ENCODE measurements at places on chromosomes 11 and 22. TPM values are rescaled to one million over a fixed set of nuclear protein-coding genes. Genes with fewer than 3 reads are reported as not detected.

LRRC32 gene
- 25.8 TPM for total RNA-seq

MTA2 gene
- 145 TPM for total RNA-seq

AGBL2 gene
- total RNA-seq, result 1.3 TPM

YPEL4 gene
- 0.43 TPM for total RNA-seq

SNX32 gene
- total RNA-seq, result under 0.01 TPM

C22orf39 gene
- 11.3 TPM for total RNA-seq

DNA sequence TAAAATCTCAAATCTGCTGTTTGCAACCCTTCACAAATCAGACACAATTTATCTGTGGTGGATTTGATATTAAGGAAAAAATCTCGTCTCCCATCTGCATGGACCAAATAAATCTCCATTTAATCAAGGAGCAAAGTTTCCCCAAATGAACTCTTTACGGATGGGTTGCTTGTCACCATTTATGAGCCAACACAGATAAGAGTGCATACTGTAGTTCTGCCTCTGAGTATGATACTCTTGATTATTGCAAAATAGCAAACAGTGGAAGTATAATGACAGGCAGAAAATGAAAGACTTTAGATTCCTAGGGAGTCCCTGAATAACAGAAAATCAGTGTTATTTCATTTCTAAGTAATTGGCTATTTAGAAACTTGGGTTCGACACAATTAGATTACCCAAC lies 1395.9 kb downstream of the FAM181B start:
- DNase-seq, result no peak

- no peak for DNase-seq
Observed at GRCh38 chr11:30462421-30462820, 123.7 kb downstream of the MPPED2 start.

- DNase-seq, result peak; percentile 20
Observed at GRCh38 chr11:116605543-116606459, 167.0 kb downstream of the BUD13 start.

DNA sequence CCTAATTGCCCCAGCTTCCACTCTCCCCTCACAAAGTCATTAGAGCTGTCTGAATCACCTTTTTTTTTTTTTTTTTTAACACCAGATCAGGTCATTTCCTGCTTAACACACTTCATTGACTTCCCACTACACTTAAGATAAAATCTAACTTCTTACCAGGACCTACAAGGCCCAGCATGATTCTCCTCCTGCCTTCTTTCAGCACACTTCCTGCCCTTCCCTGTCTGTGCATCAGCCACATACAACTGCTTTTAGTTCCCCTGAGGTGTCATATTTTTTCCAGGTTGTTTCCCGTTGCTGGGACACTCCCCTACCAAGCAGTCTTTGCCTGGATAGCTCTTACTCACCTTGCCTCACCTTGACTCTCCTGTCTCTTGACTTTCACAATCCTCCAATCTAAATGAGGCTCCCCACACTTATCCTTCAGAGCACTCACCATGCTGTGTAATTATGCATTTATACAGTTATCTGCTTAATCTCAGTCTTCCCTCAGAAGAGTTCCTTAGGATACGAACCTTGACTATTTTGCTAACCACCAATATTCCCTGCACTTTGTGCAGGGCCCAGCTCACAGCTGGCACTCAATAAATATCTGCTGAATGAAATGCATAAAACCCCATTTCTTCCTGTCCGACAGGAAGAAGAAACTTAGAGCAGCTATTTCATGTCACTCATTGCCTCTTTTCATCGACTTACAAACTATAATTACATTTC lies 96.6 kb upstream of the AKIP1 start:
- DNase-seq, result peak; percentile 37

DNA sequence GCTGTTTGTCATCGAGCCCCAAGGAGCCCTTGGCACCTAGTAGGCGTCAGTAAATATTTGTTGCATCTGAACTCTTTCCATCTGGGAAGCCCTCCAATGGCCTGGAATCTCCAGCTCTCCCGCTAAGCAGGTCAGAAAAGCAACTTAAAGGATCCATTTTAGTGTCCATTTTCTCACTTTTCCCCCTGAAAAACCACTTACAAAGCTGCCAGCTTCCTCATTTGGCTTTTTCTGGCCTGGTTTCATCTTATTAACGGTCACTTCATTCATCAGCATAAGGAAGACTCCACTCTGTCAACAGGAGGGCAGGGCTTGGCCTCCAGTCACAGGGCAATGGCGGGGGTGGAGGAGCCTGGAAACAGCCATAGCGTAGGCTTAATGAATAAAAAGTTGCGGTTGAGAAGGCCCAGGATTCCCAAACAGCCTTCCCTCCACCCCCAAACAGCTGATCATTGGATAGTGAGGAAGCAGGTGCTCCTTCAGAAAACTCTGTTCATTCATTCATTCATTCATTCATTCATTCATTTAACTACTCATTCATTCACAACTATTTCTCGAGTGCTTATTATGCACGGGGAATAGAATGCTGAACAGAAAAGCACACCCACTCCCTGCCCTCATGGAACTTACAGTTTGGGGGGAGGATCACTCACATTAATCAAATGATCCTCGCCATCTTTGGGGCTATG lies 104.5 kb upstream of the RCN1 start:
- DNase-seq, result no peak

GRCh38 chr11:18063125-18063524 lies 17.1 kb upstream of the TPH1 start:
- no peak for DNase-seq

DNA sequence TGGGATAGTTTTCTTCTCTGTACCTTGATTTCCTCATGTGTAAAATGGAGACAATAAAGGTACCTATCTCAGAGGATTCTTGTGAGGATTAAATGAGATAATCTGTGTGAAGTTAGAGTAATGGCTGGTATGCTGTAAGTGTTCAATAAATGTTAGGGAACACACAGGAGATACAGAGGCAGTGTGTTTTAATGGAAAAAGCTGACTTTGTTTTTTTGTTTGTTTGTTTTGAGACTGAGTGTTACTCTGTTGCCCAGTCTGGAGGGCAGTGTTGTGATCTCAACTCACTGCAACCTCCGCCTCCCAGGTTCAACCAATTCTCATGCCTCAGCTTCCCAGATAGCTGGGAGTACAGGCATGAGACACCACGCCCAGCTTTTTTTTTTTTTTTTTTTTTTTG lies 2.5 kb upstream of the ARCN1 start:
- DNase-seq, result no peak

- no peak for DNase-seq
Observed at GRCh38 chr22:45285263-45286058, 712 bp downstream of the UPK3A start.

- DNase-seq, result peak; percentile 71
Observed at GRCh38 chr11:90204832-90205646, 17.8 kb downstream of the CHORDC1 start.

DNA sequence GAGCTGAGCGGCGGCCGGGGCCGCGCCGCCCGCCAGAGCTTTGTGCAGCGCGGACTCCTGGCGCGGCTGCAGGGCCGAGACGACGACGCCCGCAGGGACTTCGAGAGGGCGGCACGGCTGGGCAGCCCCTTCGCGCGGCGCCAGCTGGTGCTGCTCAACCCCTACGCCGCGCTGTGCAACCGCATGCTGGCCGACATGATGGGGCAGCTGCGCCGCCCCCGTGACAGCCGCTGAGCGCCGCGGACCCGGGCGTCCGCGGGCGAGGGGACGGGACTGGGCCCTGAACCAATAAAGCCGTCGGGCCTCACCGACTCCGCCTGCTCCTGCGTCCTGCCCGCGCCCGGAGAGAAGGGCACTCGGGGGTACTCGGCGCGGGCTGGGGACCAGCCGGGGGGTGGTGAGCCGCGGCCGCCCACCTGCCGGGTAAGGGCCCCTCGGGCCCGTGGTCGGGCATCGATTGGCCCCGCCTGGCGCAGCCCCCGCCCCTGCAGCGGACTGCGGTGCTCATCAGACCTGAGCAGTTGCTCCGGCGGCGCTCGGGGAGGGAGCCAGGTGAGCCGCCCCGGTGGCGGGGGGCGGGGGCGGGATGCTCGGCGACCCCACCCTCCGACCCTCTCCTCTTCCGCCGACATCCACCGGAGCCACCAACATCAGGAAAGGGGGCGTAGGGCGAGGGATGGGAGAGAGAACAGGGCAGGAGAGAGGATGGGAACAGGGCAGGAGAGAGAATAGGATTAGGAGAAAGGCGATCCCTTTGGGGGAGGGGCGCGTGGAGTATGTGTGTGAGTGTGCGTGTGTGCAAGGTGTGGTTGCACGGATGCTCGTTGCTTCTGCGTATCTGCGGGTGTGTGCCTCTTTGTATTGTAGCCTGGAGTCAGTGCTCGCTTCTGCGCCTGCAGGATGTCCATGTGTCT lies at the start of gene TMEM25:
Gene TMEM25, plus strand, starts transcription at position 510 of the 914 bp plus-strand sequence. CDS start 610 bp downstream, outside the sequence.
- peak; percentile 47 for DNase-seq

DNA sequence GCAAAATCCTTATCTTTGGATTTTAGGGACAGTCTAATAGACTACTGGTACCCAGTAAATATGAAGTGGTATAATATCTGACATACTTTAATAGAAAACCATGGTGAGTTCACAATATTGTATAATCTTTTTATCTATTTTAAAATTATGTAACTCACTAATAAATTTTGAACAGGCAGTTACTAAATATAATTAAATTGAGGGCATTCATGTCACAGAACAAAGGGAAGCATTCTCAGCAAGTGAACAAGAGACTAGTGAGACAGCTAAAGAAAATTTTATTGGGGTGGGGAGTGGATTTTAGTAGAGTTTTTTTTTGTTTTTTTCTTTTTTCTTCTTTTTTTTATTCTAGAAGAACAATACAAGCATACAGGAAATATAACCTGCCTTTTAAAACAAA lies 55.0 kb downstream of the DNAJC24 start:
- no peak for DNase-seq

- DNase-seq, result no peak
Observed at GRCh38 chr22:47356511-47357011, 594.1 kb downstream of the TBC1D22A start.

GRCh38 chr22:47012589-47013370 lies 250.3 kb downstream of the TBC1D22A start:
- peak; percentile 28 for DNase-seq

DNA sequence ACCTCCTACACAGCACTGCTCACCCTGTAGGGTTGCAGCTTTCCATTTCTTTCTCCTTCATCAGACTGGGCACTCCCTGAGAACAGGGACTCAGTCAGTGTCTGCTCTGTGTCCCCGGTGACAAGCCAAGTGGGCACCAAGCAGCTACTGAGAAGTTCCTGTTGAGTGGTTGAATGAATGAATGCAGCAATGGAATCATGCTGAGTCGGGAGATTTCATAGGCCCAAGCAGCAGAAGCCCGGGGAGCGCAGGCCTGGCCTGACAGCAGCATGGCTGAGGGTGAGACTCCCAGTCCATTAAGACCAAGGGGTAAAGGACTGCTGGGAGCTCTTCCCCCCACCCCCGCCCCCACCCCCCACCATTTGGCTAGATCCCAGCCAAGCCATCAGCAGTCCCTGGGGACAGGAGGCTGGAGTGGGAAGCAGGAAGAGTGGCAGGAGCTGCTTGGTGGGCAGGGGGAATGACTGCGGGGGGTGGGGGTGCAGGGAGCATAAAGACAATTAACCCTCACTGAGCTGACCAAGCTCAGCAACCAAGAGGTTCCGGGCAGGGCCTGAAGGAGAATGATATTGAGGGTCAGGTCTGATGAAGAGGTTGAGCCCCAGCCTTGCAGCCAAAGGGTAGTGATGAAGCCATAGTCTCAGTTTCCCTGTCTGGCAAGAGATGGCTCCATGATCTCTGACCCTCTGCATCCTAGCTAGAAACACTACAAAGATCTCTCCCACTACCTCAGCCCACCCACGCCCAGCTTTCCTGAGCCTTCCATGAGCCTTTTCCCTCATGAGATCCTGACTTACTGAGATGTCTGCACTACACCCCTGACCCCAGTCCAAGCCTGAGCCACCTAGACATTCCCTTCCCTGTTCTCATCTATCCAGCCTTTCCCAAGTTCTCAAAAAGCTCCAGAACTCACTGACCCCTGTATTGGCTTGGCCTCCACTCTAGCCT lies 2.8 kb downstream of the PDE2A start:
- no peak for DNase-seq

- DNase-seq, result peak; percentile 79
Observed at GRCh38 chr11:111944651-111945051, 7.5 kb downstream of the DIXDC1 start.

DNA sequence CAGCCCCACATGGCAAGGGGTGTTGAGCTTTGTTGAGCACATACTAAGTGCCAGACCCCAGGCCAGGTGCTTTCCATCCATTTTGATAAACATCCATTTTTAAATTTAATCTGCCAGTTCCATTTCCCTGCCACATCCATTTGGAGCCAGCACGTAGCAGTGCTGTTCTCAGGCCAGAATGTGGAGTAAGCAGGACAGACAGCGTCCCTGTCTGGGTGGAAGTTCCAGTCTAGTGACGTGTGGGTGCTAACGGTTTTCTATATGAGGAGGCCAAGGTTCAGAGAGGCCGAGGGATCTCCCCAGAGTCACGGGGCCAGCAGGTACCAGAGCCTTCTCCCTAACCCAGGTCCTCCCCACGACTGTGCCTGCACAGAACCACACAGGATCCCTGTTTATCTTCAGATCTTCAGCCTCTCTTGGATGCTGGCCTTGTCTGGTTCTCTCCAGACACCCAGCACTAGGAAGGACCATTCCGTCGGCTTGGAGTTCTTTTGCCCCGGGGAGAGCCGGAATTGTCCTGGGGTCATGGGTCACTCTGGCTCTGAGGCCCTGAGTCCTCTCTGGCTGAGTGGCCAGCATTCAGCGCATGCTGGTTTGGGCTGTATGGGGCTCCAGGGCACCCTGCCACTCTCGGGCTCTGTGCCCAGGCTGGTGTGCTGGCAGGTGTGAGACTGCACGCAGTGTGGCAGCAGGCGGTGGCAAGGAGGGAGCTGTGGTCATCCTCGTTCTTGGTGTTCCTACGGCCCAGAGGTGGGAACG lies 63.6 kb upstream of the PPARA start:
- DNase-seq, result peak; percentile 85

- peak; percentile 23 for DNase-seq
Observed at GRCh38 chr22:44086271-44087088, 62.4 kb downstream of the PARVB start.

GRCh38 chr11:83713708-83714107 lies 427.5 kb upstream of the CCDC90B start:
- DNase-seq, result peak; percentile 76

DNA sequence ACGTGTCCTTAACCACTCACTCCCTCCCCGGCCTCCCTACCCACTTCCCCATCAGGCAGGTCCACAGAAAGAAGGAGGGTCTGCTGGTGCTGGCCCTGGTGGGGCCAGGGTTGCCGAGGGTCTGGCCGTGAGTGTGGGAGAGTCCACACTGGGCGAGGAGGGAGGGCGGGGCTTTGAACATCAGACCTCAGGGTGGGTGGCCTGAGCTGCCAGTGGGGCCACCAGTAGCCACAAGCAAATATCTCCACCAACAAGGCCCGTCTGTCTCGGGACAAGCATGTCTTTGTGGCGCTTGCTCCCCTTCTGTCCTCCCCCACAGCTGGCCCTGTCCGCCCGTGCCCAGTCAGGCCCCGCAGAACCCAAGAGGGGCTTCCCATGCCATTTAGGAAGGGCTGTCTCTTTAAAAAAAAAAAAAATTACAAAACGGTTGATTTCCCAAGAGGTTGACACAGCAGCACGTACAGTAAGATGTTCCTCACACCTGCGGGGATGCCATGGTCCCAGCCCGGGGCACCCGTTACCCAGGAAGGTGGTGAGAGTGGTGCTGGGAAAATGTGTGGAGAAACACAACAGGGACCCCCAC lies 17.7 kb upstream of the TALDO1 start:
- no peak for DNase-seq
